ENCODE measurements at places on chromosomes 3 and 15.

DNA sequence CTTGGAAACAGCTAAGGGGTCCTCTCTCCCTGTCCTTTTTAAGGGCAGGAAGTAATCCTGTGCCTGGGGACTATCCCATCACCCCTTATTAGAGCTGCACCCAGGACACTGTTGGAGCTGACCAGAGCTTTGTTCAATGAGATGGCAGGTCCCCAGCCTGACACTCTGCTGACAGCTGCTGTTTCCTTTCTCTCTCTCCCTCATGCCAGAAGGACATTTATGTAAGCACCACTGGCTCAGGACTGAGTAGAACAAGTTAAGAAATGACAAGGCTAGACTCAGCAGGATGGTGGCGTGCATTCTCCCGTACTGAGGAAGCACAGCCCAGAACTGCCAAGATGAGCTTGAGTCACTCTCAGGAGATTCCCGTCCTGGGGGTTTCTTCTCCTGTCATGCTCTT is 17.3 kb downstream of the GJD2 start:
- DNase-seq: no peak

DNA sequence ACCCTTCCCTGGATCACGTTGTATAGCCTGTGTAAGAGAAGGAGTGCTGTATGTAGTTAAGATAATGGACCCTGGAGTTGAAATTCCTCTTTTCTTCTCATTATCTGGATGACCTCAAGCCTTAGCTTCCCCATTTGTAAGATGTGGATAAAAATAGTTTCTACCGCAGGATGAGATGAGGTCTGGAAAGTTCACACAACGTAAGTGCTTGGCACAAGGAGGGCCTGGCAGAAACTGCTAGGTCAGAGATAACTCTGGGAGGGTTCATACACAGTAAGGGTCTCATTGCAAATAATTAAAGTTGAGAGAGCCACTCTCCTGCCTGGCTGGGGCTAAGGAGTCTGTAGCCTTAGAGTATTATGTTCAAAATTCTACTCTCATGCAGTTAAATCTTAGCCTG is 214.4 kb downstream of the LRTM1 start:
- no peak for DNase-seq

DNA sequence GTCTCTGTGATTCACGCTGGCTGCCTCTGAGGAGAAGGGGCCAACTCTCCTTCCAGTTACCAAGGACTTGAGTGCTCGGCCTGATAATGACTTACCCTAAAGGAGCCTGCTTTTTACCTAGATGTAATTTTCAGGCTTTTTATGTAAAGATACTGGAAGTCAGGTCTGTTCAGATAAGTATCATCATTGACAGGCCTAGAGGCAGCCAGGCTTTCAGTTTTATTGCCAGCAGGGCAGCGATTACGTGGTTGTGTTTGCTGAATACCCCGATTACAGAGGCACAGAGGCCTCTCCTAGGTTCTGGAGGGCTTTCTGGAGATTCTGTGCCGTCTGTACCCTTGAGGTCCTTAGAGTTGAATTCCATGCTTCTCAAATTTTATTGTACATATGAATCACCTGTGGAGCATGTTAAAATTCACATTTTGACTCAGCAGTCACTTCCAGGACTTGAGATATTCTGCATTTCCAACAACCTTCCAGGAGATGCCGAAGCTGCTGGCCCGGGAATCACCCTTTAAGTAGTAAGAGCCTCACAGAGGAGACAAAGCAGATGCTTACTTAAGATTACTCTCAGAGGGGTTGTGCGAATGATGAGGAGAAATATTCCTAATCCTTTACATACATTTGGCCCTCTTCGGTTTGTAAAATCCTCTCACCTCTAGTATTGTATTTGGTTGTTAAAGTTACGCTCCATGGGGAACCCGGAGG is 160.1 kb upstream of the BHLHE40 start:
- no peak for DNase-seq

DNA sequence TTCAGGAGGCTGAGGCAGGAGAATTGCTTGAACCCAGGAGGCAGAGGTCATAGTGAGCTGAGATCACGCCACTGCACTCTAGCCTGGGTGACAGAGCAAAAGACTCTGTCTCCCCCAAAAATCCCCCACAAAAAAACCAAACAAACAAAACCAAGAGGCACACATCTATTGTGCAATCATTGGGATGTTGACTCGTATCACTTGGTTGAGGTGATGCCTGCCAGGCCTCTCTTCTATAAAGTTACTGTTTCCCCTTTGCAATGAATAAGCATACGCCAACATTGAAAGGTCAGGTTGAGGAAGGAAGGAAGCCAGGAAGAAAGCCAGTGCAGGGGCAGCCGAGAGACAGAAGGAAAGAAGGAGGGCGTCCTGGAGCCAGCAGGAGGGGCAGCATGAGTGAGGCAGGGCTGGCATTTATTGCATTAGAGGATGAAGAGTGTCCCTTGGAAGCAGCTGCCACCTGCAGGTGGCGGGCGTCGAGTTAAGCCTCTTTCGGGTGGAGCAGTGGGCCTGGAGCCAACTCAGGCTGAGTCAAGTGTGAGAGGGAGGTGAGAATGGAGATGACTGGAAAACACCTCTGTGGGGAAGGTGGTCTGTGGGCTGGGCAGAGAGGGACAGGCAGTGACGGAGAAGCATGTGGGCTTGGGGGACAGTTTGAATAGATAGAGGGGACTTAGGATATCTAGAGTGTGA is 8.3 kb upstream of the CSPG4 start:
- DNase-seq: peak; percentile 36

GRCh38 chr3:9716801-9717555 is 13.3 kb downstream of the CPNE9 start:
- DNase-seq: no peak

DNA sequence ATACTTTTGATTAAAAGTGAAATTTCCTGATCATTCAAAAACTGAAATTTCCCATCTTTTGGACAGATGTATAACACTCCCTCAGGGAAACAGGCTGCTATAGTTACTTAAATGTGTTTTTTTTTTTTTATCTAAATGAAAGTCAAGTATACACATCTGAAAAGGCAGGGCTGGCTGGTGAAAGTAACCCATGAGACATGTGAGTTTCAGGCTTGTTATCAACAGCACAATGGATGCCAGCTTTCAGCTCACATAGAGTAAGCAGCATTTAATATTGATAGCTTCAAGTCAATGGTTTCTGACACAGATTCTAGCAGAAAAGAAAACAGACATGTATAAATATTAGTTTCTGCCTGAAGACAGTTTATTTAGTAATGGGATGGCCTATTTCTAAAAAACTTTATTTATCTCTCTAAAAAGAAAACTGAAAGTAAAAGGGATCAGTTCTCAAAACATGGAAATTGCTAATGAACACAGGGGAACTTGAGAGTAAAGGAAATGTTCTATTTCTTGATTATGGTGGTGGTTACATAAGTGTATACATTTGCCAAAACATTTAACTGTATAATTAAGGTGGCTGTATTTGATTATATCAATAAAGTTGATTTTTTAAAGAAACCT is 89.7 kb upstream of the CMC1 start:
- no peak for DNase-seq

GRCh38 chr3:12175137-12175593 is 16.5 kb upstream of the TIMP4 start:
- peak; percentile 53 for DNase-seq

DNA sequence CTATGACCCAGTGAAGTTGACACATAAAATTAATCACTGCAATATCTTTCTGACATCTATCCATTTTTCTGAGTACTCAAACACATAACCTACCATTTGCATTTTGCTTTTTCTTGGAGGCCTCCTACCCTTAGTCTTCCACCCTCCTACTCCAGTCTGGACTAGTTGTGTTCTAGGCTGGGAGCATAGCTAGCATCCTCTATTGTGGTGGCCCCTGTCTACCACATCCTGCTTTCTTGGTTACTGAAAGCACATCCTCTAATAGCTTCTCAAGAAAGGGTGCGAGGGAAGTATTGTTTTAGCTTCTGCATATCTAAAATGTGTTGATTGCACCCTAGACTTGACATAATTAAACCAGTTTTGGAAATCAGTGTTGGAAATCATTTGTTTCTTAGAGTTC is 176.5 kb downstream of the THSD4 start:
- no peak for DNase-seq

GRCh38 chr3:169323578-169324451 is 339.7 kb downstream of the MECOM start:
- DNase-seq: peak; percentile 37

GRCh38 chr3:24220859-24221657 is 273.6 kb downstream of the THRB start:
- DNase-seq: peak; percentile 97

All from fibroblast of skin of right quadriceps (primary cell).